ENCODE measurements at places on chromosomes 4 and X.
A peak's percentile ranks its signal among the peaks of the same experiment; 100 is the strongest.

GRCh38 chrX:63785708-63786040 is 660 bp upstream of the ARHGEF9 start:
- no peak for DNase-seq

DNA sequence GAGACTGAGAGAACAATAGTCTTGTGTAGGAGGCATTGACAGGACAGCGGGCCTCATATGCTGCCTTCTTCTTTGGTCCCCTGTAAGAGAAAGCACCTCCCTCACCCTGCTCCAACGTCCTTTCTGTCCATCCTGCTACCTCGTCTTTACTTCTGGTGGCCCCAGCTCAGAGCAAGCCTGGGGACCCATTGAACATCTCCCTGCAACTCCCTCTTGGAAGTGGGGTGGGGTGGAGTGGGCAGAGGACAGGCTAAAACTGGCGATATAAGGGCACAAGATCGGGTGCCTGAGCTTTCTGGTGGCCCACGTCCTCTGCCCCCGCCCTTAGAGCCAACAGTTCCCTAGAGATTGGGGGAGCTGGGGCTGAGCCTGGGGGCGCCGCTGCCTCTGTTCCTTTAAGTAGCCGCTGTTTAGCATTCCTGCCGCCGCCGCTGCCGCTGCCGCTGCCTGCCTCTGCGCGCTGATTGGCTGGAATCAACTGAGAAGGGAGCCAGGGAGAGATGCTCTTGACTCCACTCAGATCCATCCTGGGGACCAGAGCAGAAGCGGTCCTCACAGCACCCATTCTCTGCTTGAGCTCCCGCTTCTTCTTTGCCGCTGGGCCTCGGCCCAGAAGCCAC is at the start of gene DLG3:
TSS of gene DLG3 (plus strand) at position 510 of the 620 bp plus-strand sequence. CDS start 367 bp downstream, outside the sequence.
- DNase-seq, result peak; percentile 51

- DNase-seq, result no peak
These were observed 2313.3 kb downstream of the ARAP2 start for GRCh38 chr4:33931026-33931425.

- no peak for DNase-seq
These were observed 15.8 kb upstream of the RGS12 start for GRCh38 chr4:3276986-3277385.

- DNase-seq, result no peak
These were observed 200.8 kb upstream of the GIMD1 start for GRCh38 chr4:106569146-106570031.

GRCh38 chrX:16807976-16808542 is 21.8 kb downstream of the TXLNG start:
- DNase-seq, result no peak

DNA sequence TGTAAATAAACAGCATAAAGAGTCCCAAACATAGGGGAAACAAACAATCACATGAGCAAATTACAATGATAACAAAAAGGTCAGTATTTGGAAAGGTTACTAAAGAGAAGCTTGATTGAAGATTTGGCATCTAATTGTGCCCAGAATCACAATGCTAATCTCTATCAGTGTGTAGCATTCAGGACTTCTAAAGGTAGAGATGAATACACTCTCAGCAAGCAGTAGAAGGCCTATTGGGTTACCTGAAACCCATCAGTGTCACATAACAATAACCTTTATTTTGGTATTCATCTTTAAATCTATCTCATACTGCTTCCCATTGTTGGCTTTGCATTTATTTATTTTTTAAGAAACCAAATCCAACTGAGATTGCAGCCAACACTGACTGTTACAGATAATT is 319.5 kb downstream of the ACTRT1 start:
- no peak for DNase-seq

DNA sequence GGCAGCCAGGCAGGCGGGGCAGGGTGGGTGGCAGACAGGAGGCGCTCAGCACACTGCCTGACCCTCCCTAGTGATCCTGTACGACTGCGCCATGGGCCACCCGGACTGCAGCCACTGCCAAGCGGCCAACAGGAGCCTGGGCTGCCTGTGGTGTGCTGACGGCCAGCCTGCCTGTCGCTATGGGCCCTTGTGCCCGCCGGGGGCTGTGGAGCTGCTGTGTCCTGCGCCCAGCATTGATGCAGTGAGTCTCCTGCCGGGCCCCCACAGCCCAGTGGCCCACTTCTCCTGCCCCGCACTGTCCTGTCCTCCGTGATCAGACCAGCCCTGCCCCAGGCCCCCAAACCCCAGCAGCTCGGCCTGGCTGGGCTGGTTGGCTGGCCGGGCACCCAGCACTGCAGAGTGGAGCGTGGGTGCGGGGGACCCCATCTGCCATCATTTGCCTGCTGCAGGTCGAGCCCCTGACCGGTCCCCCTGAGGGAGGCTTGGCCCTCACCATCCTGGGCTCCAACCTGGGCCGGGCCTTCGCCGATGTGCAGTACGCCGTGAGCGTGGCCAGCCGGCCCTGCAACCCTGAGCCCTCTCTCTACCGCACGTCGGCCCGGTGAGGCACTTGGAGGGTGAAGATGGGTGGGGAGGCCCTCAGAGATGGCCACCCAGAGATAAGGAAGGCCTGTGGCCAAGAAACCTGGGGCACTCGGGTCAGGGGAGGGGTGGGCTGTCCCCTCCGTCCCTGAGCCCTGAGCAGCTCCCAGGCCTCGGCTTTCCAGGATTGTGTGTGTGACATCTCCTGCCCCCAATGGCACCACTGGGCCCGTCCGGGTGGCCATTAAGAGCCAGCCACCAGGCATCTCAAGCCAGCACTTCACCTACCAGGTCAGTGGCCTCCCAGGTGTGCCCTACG is 7.6 kb downstream of the PLXNB3 start:
- DNase-seq, result no peak

DNA sequence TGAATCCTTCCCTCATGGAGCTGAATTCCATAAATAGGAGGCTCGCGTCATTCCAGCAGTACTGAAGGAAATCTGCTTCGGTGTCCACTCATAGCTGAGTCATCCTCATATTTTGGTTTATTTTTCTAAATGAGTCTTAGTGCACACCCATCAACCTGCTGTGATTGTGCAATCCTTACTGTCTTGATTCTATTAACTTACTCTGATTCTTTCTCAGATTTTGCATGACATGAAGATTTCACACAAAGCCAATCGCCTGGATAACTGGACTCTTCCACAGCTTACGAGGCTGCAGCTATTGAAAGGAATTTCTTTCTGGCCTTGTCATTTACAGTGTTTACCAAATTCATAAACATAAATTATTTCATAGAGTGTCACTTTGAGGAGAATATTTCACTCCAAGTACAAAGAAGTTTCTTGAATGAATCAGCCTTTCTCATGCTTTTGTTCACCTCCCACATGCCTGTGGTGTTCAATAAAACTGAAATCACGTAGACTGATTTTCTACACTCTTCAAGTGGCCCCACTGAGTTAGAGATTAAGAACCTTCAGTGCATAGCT is 207.6 kb upstream of the SLITRK2 start:
- no peak for DNase-seq

- peak; percentile 42 for DNase-seq
These were observed 209.6 kb upstream of the IRS4 start for GRCh38 chrX:108945883-108946523.

DNA sequence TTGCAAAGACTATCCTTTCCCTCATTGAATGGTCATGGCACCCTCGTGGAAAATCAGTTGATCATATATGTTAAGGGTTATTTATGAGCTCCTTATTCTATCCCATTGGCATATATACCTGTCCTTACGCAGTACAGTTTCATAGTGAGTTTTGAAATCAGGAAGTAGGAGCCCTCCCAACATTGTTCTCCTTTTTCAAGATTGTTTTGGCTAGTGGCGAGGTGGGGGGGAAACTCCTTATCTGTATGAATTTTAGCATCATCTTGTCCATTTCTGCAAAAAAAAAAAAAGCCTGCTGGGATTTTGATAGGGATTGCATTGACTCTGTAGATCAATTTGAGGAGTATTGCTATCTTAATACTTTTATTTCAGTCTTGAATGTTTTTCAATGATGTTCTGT is 2.5 kb upstream of the USP9X start:
- DNase-seq, result no peak

DNA sequence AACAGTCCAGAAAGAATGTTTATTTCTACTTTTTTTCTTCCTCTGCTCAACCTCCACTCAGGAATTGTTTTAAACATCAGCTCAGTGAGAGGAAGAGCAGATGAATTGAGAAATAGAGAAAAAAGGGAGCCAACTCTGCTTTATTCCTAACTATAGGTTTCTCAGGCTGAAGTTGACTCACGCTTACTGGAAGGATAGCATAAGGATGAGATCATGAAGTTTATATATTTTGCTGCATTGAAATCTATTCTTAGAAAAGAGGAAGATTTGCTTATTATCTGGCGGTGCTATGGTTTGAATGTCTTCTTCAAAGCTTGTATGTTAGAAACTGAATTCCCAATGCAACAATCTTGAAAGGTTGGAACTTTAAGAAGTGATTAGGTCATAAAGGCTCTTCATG is 1673.4 kb upstream of the PCDH7 start:
- DNase-seq, result no peak

DNA sequence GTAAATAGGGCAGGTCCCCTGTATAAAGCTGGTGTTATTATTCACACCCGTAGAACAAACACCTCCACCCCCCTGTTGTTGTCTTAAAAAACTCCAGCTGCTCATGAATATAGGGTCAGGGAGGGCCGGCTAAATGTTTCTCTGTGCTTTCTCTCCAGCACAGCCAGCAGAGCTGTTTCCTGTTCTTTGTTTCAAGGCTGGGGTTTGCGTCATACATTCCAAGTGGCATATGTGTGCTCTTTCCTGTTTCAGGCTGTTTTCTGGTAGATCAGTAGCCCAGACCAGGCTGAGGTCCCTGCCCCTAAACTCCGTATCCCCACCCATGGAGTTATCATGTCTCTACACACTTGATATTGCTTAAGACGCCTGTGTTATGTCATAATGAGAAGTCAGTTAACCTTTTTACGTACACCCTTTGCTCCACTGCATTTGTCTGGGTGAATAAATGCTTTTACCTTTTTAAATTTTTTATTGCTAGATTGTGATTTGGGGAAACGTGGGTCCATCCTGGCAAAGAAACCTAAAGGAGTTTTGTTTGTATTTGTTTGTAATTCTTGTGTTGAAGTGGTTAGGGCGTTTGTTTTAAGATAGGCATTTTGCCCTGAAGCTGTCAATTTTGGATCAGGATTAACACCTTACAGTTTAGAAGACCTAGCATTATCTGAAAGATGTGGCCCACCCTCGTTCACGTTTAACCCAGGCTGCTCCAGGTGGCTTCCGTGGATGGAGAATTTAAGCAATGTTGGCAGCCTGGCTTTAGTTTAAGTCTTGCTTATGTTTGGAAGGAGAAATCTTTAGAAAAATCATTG is 3.3 kb downstream of the KLF3 start:
- peak; percentile 60 for DNase-seq

GRCh38 chr4:153207567-153207966 is 3.3 kb downstream of the TRIM2 start:
- no peak for DNase-seq

DNA sequence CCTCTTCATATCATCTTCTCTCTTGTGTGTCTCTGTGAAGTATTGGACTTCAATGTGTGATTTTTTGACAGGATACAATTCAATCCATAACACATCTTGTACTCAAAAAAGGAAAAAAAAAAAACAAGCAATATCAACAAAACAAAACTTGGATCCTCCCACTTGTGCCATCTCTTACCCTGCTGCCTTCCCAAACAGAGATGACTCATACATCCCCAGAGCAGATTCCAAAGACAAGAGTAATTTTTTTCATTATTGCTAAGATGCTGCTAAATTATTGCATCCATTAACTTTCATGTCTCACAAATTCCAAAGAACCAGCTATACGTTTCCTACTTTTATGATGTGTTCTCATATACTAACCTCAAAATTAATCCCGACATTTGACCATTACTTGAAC is 479.2 kb downstream of the GBA3 start:
- DNase-seq, result no peak

All from activated T-cell treated with anti-CD3 and anti-CD28 coated beads, Interleukin-2, amount 50 U/mL, for 48 hours (primary cell).